ENCODE measurements at places on chromosomes 3 and 15. TPM values are rescaled to one million over a fixed set of nuclear protein-coding genes. Genes with fewer than 3 reads are reported as not detected.

GRCh38 chr3:51401735-51402134 lies 10.7 kb downstream of the RBM15B start:
- no peaks in the 10 kb centered on the region for H3K27me3 ChIP-seq
- peaks cover under 1% of the 10 kb centered on the region for H3K4me1 ChIP-seq
- no peak overlapping the region for H3K4me3 ChIP-seq
- H3K27ac ChIP-seq = no peak overlapping the region
- peaks cover 5% of the 10 kb centered on the region for H3K36me3 ChIP-seq

DNA sequence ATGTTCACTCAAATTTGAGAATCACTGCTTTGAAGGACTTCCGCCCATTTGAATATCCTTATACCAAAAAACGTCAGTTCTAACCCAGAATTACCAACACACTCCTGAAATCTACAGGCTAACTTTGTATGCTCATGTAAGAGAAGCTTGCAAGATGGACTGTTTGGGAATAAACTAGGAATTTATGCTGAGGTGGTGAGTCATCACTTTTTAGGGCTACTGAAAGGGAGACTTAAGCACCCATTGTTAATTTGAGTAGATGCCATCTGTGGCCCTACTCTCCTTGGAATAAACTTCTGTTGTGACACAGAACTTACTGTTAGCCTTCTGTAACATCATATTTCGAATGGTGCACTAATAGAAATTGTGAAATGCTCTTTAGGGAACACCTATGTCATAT lies 74.6 kb downstream of the FGF12 start:
- H3K4me3 ChIP-seq = no peak overlapping the region
- no peaks in the 10 kb centered on the region for H3K36me3 ChIP-seq
- DNase-seq = no peak
- H3K27ac ChIP-seq = no peak overlapping the region
- no peaks in the 10 kb centered on the region for H3K27me3 ChIP-seq

TSC22D2 gene
- 46.2 TPM for total RNA-seq

DNA sequence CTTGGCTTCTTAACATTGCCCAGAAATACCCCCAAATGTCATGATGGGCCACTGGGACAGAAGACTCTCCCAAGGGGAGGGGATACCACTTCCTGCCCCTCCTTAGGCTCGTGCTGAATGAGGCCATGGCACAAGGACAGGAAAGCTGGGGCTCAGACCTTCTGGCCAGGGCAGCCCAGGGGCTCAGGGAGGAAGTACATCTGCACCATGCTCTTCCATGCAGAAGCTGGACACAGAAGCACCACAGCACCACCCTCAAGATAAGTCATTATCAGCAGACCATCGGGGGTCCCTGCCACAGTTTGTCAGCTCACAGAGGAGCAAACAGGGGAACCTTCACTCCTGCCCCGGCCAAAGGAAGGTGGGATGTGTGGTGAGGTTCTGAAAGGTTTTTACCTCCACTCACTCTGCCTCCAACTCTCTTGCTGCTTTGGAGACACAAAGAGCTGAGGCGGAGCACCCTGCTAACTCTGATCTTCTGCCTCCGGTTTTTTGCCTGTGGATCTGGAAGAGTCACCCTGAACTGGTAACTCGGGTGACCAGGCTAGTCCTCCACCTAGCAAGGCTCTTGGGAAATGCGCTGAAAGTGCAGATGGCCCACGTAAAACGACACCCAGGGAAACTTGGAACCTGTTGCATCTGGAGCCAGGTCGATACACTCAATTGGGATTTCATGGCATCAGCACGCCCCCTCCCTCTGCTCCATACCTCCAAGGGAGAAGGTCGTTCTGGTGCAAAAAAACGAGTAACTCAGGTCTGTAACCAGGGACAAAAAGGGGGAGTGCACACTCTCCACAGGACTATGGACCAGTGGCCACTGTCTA lies 8.3 kb downstream of the BMF start:
- H3K27me3 ChIP-seq = 0 out of 2 replicates have a peak, but pooled peaks cover 3% of the 10 kb centered on the region
- peak overlapping the region; percentile 99 for H3K27ac ChIP-seq
- no peaks in the 10 kb centered on the region for H3K36me3 ChIP-seq
- peak overlapping the region; percentile 39 for H3K4me3 ChIP-seq
- DNase-seq = no peak
